ENCODE measurements at places on chromosomes 5 and 9.
A peak's percentile ranks its signal among the peaks of the same experiment; 100 is the strongest.

- H3K36me3 ChIP-seq: no peaks in the 10 kb centered on the region
- peaks cover 6% of the 10 kb centered on the region for H3K27me3 ChIP-seq
- H3K4me3 ChIP-seq: no peak overlapping the region
- H3K4me1 ChIP-seq: no peaks in the 10 kb centered on the region
Observed at GRCh38 chr9:90616806-90617205, 25.8 kb downstream of the DIRAS2 start.

GRCh38 chr5:149273237-149273636 lies 1.6 kb downstream of the AFAP1L1 start:
- H3K4me3 ChIP-seq: no peak overlapping the region
- no peak overlapping the region for H3K27ac ChIP-seq
- peaks cover 9% of the 10 kb centered on the region for H3K4me1 ChIP-seq
- no peak for DNase-seq
- H3K27me3 ChIP-seq: peaks cover 20% of the 10 kb centered on the region
- no peaks in the 10 kb centered on the region for H3K36me3 ChIP-seq

DNA sequence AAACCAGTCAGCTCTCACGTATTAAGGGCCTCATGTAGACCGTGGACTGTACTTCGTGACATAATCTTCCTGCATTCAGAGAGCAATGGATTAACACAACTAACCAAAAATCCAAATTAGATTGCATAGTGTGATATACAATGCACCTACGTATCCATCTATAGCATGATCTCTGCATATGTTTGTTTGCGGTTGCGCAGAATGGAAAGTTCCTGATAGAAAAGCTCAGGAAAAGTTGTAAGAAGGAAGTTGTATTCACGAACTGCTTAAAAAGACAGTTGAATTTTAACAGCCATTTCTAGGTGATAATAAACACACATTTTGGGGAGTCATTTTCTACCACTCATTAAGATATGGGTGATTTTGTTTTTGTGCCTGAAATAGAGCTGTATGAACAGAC lies 869.0 kb downstream of the TLE4 start:
- no peak overlapping the region for H3K27ac ChIP-seq
- DNase-seq: no peak
- H3K4me3 ChIP-seq: no peak overlapping the region
- H3K36me3 ChIP-seq: no peaks in the 10 kb centered on the region
- no peaks in the 10 kb centered on the region for H3K27me3 ChIP-seq

DNA sequence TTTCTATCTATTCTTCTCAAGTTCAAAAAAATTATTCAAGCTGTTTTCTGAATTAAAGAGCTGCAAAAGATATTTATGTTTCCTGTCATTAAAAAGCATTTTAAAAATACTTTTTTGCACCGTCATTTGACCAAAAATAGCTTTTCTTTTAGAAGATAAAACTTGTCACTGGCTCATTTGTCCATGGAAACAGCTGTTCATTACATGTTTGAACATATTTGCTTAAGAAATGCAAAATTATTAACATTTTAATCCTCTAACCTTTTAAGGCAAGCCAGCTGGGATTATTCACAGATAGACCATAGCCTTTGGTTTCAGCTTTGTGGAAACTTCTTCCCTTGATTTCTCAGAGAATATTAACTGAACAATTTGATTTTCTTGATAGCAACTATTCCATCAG lies 393.9 kb downstream of the TUSC1 start:
- H3K4me1 ChIP-seq: no peaks in the 10 kb centered on the region
- H3K36me3 ChIP-seq: no peaks in the 10 kb centered on the region
- no peak overlapping the region for H3K4me3 ChIP-seq
- no peak for DNase-seq
- H3K27me3 ChIP-seq: no peaks in the 10 kb centered on the region
- no peak overlapping the region for H3K27ac ChIP-seq

DNA sequence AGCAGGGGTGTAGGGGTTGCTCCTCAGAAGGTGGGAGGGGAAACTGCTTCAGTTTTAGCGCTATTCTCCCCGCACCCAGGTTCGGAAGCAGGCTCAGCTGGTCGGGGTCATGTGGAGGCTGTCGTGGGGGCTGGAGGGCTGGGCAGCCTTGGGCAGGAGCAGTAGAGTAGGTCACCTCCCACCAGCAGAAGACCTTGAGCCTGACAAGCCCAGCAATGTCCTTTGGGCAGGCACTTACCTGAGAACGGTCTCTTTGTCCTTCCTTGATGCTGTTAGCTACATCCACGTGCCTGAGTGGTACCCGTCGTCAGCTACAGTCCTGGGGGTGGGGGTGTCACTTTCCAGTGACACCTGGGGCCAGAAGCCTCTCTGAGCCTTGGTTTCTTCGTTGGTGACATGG lies 20.3 kb downstream of the ENHO start:
- H3K27ac ChIP-seq: no peak overlapping the region
- peaks cover 13% of the 10 kb centered on the region for H3K4me1 ChIP-seq
- no peak overlapping the region for H3K4me3 ChIP-seq
- no peaks in the 10 kb centered on the region for H3K36me3 ChIP-seq
- H3K27me3 ChIP-seq: peaks cover 7% of the 10 kb centered on the region

- H3K36me3 ChIP-seq: no peaks in the 10 kb centered on the region
- H3K4me1 ChIP-seq: no peaks in the 10 kb centered on the region
- H3K27me3 ChIP-seq: peaks cover 7% of the 10 kb centered on the region
- H3K27ac ChIP-seq: no peak overlapping the region
- no peak for DNase-seq
- H3K4me3 ChIP-seq: no peak overlapping the region
Observed at GRCh38 chr5:156125118-156125517, 201.8 kb upstream of the SGCD start.

- H3K4me1 ChIP-seq: no peaks in the 10 kb centered on the region
- no peaks in the 10 kb centered on the region for H3K36me3 ChIP-seq
- peaks cover 7% of the 10 kb centered on the region for H3K27me3 ChIP-seq
- DNase-seq: no peak
- no peak overlapping the region for H3K4me3 ChIP-seq
Observed at GRCh38 chr5:113344973-113345940, 89.5 kb downstream of the TSSK1B start.

- no peak overlapping the region for H3K4me3 ChIP-seq
- no peak for DNase-seq
- peaks cover 7% of the 10 kb centered on the region for H3K4me1 ChIP-seq
- no peaks in the 10 kb centered on the region for H3K36me3 ChIP-seq
Observed at GRCh38 chr5:140324041-140324600, 21.2 kb upstream of the PFDN1 start.

DNA sequence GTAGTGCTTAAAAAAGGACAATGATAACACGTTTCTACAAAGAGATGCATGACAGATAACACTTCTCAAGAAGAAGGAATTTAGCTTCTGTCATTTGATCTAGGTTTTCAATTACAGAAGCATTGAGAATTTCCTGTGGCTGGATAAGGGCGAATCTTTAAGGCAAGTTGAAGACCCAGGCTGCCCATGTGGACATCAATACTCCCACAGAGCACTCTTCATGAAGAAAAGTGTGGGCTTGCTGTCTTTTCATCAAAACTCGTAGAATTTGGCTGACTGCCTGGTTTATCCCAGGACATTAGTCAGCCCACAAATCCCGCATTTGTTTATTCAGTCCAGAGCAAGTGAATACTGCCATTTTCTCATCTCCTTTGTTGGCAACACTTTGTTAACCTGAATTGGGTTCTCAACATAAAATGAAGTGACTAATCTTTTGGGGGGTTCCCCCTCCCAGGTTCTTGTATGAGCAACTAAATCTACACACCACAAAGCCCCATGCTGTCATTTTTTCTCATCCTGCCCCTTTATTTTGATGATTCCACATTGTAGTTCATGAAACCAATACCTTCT lies 43.4 kb upstream of the CDKN2B start:
- peaks cover 29% of the 10 kb centered on the region for H3K4me1 ChIP-seq
- H3K4me3 ChIP-seq: no peak overlapping the region
- no peaks in the 10 kb centered on the region for H3K36me3 ChIP-seq
- peak; percentile 67 for DNase-seq
- H3K27ac ChIP-seq: no peak overlapping the region
- peaks cover 20% of the 10 kb centered on the region for H3K27me3 ChIP-seq

DNA sequence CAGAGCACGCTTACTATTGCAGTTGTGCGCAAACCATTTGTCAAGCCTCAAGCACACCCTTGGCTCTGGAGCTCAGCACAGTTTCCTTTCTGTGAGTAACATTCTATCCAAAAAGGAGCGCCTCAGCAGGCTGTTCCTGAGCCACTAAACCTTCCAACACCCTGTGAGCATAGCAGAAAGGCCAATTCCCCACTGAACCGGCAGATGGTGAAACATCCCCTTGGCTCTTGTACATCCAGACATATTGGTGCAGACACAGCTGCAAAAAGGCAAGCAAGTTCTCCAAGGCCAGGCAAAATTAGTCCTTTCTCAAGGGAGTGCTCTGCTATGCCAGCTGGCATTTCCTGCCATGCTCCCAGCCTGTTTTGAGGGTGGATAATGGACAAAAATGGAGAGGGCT lies 44.1 kb upstream of the CEMIP2 start:
- no peaks in the 10 kb centered on the region for H3K27me3 ChIP-seq
- peaks cover 11% of the 10 kb centered on the region for H3K4me1 ChIP-seq
- no peaks in the 10 kb centered on the region for H3K36me3 ChIP-seq
- no peak overlapping the region for H3K4me3 ChIP-seq

GRCh38 chr9:134494905-134495304 lies 146.7 kb upstream of the COL5A1 start:
- no peaks in the 10 kb centered on the region for H3K4me1 ChIP-seq
- peaks cover 8% of the 10 kb centered on the region for H3K27me3 ChIP-seq
- no peak overlapping the region for H3K27ac ChIP-seq
- no peak overlapping the region for H3K4me3 ChIP-seq

DNA sequence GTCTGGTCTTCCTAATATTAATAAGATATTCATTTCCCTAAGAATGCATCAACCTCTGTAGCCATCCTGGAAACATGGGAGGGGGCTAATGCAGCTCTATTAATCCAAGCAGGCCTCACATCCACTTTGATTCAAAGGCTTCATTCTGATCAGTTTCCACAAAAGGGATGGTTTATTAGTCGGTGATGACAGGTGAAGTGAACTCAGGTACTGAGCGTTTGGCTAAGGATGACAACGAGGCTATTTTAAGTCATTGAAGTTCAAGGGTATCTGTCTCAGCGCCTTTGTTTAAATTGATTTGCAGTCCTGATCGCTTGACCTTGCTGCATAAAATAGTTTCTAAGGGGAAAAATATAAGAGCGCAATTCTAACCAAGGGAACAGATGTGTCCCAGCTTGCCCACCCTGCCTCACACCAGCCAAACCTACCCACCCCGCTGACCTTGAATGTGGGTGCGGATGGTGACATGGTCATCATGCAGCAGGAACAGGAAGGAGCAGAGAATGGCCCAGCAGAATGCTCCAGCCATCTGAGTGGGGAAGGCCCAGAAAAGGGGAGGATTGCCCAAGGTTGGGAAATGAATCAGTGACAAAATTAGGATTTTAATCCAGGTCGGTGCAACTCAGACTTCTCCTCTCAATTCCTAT lies 70.5 kb upstream of the ZNF618 start:
- H3K27me3 ChIP-seq: peaks cover 4% of the 10 kb centered on the region
- DNase-seq: no peak
- H3K4me1 ChIP-seq: no peaks in the 10 kb centered on the region
- H3K36me3 ChIP-seq: no peaks in the 10 kb centered on the region

DNA sequence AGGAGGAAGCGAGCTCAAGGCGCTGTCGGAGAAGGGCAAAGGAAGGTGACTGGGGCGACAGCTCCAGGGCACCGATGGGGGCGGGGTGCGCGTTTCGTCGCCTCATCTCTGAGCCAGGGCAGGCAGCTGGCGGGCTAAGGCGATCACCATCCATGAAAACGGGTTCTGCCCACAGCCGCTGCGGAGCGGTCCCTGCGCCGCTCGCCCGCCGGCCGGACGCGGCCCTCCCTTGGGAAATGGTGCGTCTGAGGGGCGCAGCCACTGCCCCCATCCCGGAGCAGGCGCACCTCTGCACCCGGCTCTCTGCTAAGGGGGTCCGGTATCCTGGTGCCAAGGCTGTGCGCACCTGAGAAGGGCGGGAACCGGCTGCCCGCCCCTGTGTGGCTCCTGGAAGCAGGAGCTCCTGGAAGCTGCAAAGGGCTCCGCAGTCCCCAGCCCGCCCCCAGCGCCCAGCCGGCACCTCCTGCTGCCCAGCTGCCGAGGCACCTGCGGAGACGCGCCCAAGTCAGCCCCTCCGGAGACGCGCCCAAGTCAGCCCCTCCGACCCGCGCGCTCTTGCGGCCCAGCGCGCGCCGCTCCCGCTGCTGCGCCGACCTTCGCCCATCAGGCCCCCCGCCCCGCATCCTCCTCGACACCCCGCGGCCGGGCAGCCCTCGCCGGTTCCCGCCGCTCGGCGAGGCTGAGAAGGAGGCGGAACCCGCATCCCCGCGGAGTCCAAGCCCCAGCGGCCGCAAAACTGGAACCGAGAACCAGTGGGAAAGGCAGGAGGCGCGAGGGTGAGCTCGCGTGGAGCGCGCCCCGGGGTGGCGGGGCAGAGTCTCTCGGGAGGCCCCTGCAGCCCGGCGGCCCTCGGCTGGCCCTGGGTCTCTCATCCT lies 757 bp downstream of the ANKRD34B start:
- H3K4me3 ChIP-seq: peak overlapping the region; percentile 60
- peaks cover 5% of the 10 kb centered on the region for H3K4me1 ChIP-seq
- peaks cover 54% of the 10 kb centered on the region for H3K27me3 ChIP-seq
- no peak overlapping the region for H3K27ac ChIP-seq
- no peaks in the 10 kb centered on the region for H3K36me3 ChIP-seq

DNA sequence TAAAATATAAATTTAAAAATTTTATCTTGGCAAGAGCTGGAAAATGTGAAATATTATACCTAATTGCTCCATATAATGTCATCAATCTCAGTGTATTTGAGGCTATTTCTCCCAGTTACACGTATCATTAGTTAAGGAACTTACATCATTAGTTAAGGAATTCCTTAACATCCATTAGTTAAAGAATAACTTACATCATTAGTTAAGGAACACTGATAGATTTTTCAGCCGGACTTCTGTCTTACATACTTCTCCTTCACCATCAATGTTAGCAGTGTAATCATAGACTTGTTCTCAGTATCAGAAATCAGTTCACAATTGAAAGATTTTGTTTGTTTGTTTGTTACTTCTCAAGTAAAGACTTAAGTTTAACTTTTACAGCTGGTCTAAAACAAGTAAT lies 524.4 kb upstream of the CHD1 start:
- H3K27ac ChIP-seq: no peak overlapping the region
- H3K4me1 ChIP-seq: no peaks in the 10 kb centered on the region
- no peaks in the 10 kb centered on the region for H3K36me3 ChIP-seq
- H3K27me3 ChIP-seq: no peaks in the 10 kb centered on the region

DNA sequence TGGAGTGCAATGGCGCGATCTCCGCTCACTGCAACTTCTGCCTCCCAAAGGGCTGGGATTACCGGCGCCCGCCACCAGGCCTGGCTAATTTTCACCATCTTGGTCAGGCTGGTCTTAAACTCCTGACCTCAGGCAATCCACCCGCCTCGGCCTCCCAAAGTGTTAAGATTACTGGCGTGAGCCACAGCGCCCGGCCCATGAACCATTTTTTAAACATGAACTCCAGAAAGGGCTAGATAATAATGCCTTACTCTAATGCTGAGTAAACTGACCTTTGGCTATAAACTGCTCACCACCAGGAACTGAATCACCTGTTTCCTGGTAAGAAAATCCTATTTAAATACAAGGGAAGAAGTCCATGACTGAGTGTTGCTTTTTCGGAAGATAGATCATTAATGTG lies 23.2 kb upstream of the DAB2 start:
- no peaks in the 10 kb centered on the region for H3K4me1 ChIP-seq
- H3K27me3 ChIP-seq: no peaks in the 10 kb centered on the region
- DNase-seq: no peak
